ENCODE measurements at places on chromosomes 3 and 15.

DNA sequence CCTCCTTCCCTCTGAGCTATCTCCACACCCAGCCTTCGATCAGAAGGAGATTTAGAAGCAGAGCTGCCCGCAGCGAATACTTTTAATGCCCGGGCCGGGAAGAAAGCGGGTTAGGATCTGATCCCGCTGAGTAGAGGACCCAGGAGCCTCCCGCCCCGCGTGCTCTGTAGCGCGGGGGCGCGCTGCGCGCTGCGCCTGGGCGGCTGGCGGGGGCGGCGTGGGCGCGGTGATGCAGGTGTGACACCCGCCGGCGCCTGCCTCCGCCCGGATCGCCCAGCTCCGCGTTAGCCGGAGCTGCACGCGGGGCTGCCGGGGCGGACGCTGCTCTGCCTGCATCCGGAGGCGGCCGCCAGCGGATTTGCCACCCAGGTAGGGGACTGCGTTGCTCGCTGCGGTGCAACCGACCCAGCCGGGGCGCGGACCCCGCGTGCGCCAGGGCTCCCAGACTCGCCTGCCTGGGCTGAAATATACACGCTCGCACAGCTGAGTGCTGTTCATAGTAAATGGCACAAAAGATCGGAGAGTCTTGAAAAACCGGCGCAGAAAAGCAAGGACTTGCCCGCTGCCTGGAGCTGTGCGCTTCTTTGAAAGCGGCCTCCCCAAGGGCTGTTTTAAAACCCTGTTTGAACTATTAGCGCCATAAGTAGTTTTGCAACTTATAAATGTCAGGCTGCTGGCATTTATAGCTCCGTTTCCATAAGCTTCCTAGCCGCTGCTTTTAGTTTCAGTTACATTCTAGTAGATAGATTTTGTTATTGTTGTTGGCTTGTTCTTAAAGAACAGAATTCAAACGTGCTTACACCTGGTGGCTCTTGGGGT is at the start of gene SV2B:
SV2B (plus strand) TSS at position 263 of the 819 bp plus-strand sequence. CDS start 126,007 bp downstream, outside the sequence.
- peak; percentile 22 for DNase-seq

DNA sequence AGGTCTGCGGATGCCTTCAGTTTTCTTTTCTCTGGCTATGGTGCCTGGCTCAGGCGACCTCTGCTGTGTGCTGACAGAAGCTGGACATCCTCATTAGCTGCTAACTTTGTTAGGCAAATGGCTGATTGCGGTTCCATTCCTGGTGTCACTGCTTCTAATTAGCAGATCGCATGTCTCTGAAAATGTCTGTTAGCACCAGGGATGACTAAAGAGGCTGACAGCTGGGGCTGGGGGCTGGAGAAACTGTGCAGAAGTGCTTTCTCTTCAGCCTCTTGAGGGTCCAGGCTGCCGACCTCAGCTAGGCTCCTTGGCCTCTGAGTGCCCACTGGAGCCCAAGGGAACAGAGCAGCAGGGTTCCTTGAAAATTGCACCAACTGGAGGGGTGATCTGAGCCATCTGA is 39.3 kb downstream of the CHCHD6 start:
- DNase-seq = no peak

DNA sequence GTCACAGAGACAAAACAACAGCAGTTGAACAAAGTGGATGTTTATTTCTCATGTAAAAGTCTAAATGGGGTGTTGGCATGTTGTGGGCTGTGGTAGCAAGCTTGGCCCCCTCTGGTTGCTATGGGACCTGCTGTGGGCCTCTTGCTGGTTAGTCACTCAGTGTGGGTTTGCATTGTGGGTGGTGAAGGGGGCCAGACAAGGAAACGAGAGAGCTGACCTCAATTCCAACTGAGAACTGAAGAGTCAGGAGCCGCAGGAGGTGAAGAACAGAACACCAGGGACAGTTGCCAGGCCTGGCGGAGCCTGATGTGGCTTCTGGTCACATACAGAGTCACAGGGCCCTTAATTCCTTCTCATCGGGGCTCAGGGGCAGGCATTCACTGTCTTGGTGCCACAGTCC is 1.9 kb upstream of the ADPGK start:
- DNase-seq = no peak

GRCh38 chr15:99315636-99316035 is 64.4 kb downstream of the LRRC28 start:
- no peak for DNase-seq

- DNase-seq = no peak
Measured at GRCh38 chr3:193812791-193813500, 219.9 kb downstream of the OPA1 start.

- no peak for DNase-seq
Measured at GRCh38 chr3:126912027-126912422, 70.9 kb upstream of the PLXNA1 start.

- DNase-seq = no peak
Measured at GRCh38 chr3:126245811-126246727, 65.7 kb upstream of the ALDH1L1 start.

GRCh38 chr3:157573780-157574378 is 70.7 kb upstream of the VEPH1 start:
- no peak for DNase-seq

GRCh38 chr3:33173672-33174071 is 44.9 kb downstream of the SUSD5 start:
- DNase-seq = no peak

- DNase-seq = no peak
Measured at GRCh38 chr3:171058058-171058457, 31.5 kb upstream of the SLC2A2 start.

DNA sequence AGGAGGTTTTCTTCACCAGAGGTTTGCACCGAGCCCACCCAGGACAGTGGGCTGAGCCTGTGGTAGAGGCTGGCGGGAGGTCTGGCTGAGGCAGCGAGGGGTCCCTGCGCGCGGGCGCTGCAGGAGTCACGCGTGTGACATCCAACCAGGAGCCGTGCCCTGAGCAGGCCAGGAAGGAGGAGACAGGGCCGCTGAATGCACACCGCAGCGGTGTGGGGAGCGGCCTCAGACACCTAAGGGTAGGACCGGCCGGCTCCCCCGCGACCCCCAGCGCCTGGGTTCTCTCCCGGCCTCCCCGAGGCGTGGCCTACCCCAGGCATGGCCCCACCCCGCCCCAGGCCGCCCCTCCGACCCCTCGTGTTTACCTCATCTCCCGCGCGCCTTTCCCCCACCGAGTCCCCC is 412 bp downstream of the SLC41A3 start:
- no peak for DNase-seq

GRCh38 chr15:65246939-65247338 is 35.7 kb upstream of the CILP start:
- DNase-seq = no peak

DNA sequence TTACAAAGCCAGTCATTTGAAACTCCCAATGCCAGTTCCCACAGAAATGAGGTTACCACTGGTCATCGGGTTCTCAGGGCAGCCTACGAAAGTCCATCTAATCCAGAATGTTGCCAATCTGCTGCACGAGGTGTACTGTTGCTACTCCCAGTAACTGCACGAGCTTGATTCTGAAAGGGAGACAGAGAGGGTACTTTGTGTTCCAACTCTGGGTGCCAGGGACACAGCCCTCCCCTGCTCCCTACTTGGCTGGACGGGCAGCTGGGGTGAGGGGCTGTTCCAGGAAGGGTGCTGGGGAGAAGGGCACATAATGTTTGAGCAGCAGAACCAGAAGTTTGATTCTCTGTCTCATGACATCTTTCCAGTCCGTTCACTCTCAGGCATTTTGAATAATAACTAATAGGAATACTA is 27.1 kb upstream of the OSBPL11 start:
- DNase-seq = no peak

DNA sequence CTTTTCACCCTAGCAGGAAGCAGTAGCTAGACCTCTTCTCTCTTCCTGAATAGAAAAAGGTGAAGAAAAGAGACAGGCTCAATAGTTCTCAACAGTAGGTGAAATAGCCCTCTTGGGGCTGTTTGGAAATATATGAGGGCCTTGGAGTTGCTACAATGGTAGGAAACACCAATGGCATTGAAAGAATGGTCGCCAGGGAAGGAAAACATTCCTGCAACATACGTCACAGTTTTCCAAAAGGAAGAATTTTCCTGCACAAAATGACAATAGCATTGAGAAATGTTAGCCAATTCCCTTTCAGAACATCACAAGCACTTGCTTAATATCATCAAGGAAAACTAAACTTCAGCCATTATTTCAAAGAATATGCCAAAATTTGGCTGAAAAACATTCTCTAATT is 484.5 kb downstream of the IGSF11 start:
- no peak for DNase-seq

- no peak for DNase-seq
Measured at GRCh38 chr3:9102240-9102981, 139.1 kb upstream of the RAD18 start.

DNA sequence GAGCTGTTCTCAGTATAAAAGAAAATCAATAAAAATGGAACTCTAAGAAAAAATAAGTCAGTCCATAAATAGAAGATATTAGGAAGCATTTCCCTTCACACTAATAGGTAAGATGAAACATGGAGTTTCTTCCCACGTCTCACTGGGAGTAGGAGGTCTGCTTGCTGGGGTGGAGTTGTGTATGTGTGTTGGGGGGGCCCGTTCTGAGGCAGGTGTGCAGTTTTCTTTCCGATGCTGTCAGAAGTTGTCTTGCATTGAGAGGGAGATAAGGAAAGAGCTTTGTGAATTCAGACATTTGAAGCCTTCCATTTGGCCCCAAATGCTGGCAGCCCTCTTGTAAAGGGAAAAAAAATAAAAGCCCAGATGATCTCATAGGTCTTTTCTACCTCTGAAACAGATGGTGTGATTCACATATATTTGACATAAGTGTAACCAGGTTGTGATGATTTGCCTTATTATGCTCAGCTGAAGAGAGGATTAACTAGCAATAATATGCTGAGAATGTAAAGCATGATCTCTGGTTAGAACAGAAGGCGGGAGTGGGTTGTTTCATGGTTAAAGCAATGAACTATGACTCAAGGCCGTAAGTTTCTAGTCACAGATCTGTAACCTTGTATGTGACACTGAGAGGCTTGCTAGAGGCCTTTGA is 8.8 kb downstream of the RASGRP1 start:
- no peak for DNase-seq

DNA sequence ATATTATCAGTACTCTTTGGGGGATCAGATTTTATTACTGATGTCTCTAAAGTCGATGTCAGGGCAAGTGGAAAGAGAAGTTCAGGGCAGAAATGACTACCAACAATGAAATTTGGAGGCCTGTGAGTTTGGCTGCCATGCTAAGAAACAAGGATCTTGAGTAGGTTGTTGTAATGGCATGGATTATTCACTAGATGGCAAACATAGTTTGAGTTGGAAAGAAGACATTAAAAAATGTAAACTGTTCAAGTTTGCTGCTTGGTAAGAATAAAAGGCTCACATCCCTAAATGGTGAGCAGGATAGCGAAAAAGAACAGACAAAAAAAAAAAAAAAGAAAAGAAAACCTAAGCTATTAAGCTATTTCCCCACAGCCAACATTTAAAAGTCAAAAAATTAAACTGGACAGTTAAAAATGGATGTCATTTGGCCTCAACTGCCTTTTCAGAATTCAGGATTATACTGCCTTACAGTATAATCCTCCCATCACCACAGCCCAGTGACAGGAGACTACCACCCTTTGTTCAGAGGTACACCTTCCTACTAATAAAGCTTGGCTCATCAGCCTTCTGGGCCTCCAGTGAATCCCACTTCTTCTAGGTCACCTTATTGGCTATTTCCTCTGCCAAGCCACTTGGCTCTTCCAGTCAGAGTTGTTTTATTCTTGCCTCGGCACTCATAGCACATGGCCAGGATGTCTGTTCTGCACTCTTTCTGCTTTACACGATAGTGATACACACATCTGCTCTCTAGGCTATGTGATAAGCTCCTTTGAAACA is 163.7 kb downstream of the PLD1 start:
- DNase-seq = no peak

DNA sequence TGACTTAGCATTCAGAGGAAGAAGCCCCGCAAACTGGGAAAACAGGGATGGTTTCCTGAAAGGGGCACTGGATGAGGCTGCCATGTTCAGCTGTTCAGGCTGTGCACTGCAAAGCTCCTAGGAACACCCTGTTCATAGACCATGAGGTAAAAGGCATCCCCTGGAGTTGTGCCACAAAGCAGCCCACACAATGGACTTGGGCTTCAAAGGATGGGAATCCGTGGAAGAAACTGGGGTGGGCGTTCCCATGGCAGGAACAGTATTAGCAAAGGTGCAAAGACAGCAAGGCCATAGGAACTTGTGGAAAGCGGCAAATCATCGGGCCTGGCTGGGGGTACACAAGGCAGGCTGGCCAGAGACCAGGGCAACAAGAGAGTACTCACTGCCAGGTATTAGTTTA is 8.9 kb downstream of the OXTR start:
- DNase-seq = no peak

- no peak for DNase-seq
Measured at GRCh38 chr3:100020876-100021644, 93.2 kb downstream of the FILIP1L start.

DNA sequence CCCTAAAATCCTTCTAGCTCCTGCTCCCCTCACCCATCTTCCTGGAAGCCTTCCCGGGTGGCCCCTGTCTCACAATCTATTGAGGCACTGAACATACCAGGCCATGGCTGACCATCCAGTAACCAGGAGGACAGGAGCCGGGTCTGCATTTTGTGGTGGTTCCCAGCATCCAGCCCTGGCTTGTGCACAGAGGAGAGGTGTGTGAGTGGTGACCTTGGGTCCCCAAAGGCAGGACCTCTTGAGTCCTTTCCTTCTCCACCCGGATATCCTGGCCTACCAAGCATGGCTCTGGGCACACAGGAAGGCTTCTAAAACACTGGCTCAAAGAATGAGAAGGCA is 7.8 kb downstream of the CSK start:
- DNase-seq = no peak

- DNase-seq = no peak
Measured at GRCh38 chr3:10453431-10454163, 51.8 kb downstream of the ATP2B2 start.

DNA sequence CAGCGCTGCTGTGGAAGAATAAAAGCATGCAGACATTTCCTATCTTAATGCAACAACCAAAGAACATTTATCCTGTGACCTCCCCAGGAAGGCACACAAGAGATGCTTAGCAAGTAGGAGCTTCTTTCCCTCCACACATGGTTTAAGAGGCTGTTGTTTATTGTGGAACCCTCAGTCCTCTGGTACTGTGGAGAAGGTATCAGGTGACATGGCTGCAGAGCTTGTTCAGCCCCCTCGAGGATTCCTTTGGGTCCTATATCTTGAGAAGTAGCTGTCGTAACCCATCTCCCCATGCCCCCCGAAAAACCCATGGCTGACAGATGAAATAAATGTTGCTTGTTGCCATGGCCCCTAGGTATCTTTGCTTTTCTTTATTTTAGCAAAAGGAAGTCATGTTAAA is 20.3 kb upstream of the ETV5 start:
- DNase-seq = no peak

- DNase-seq = no peak
Measured at GRCh38 chr3:158420654-158421396, 150.2 kb upstream of the MLF1 start.

DNA sequence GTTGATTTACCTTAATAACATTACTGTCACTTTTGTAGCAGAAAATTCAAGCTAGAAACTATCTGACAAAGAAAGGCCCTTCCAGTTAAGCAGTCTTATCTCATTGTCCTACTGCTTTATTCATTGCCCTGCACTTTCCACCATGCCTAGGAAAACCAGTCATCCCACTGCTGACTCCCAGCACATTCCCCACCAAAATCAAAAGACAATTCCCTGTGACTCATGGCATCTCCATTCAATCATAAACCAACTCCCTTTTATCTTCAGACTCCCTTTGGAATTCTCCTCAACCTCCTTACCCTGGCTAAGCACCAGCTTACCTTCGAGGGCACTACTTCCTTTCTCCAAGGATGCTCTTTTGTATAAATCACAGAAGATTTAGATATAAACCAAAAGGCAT is 184.3 kb downstream of the PLCH1 start:
- DNase-seq = no peak
